NCI-H187 (cell line): ENCODE measurements at places on chromosomes 2 and 18.

DNA sequence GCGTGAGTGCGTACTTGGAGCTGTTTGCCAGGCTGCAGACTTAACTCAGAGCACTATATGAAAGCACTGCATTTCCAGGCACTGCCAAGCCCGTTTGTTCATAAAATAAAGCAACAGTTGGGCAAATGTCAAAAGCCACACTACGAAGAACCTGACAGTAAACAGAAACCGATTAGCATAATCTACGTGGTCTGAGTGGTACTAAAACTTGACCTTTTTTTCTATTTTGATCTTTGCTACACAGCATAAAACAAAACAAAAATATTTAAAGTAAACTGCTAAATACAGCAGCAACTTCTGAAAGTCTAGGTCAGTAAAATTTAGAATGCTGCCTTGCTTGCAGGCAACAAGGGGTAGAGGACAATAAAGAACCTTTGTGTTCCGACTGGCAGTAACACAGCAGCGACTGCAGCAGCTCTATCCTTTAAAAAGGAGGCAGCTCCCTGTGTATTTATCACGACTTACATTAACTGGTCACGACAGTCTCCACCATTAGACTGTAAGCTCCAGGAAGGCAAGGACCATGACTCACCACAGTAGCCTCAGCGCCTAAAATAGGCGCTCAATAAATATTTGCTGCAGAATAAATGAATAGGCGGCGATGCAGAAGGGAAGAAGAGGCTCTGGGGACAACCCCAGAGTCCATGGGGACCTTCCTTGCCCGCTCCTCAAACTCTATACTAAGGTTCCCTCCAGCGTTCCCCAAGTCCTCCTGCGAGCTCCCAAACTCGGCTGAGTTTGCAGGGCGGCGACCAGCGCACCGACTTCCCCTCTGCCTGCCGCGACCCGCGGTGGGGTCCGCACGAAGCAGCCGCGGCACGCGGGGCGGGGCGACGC lies 902 bp downstream of the SS18 start:
- no peak for DNase-seq

DNA sequence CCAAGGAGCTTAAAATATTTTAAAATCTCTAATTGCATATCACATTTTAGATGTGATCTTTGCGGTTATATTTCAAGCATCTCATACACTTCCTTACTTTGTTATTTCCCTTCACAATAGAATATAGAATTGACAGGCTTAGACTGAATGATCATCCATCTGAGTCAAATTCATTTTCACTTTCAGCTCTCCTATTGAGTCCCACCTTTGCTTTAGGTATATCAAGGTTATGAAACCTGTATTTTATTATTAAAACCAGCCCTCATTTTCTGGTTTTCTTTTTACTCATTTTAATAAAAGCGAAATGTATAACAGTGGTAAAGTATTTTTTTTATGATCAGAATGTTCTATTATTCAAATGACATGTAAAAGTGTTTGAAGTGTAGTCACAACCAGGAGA lies 162.9 kb upstream of the KYNU start:
- no peak for DNase-seq

DNA sequence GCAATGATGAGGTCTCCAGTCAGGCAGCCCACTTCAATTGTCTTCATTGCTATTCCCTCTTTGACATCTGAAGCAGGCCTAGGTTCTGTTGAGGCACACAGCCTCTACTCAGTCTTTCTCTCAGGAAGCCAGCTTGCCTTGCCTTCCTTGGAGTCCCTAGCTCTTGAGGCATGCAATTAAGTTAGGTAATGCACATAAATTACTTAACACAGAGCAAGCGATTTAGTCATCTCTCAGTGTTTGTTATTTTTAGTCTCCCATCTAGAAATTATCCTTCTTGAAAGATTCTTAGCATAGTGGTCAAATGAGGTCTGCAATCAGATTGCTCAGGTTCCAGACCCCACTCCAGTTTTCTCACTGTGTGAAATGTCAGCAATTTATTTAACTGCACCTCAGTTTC lies 32.0 kb downstream of the SULT1C4 start:
- DNase-seq: no peak

- no peak for DNase-seq
Observed at GRCh38 chr2:130818809-130819208, 17.9 kb upstream of the ARHGEF4 start.

GRCh38 chr2:179592167-179592936 lies 269.1 kb downstream of the ZNF385B start:
- no peak for DNase-seq

DNA sequence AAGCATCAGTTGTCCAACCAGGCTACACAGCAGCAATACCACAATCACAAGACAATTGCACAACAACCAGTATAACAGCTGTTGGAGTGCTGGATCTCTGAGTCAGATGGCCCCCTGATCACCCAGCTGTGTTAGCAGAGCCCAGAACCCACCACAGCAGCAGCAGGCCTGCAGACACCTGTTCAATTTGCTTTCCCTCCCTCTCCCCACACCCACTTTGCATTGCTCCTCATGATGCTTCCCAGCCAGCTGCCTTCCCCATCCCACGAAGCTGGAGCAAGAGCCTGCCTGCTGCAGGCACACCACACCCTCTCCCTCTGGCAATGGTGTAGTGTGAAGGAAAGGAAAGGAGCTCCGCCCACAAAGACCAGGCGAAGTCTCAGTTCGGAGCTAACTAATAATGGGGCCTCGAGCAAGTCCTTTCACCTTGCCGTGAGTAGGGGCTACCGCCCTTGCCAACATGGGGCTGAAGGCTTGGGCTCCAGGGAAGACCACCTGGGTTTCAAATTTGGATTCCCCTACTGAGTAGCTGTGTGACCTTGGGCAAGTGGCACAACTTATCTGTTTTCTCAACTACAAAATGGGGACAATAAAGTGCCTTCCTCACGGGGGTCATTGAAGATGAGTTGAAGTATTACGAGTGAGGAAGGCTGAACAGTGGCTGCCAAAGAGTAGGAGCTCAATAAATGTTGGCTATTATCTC lies 19.4 kb upstream of the ZBTB7C start:
- DNase-seq: no peak

DNA sequence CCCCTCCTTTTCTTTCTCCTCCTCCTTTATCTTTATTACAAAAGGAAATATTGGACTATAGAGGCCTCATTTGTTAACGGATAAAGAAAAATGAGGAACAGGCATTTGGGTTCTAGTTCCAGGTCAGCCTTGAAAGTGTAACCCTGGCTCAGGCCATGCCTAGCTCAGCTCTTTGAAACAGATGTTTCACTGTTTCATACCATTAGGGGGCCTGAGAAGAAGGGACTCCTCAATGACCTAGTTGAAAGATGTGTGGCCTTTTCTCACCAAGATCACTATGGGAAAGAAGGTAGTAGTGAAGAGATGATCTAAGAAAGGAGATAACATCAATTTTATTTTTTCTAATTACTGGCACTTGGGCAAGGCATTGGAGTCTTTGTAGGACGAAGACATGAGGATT lies 952.7 kb downstream of the SLC4A3 start:
- DNase-seq: no peak

DNA sequence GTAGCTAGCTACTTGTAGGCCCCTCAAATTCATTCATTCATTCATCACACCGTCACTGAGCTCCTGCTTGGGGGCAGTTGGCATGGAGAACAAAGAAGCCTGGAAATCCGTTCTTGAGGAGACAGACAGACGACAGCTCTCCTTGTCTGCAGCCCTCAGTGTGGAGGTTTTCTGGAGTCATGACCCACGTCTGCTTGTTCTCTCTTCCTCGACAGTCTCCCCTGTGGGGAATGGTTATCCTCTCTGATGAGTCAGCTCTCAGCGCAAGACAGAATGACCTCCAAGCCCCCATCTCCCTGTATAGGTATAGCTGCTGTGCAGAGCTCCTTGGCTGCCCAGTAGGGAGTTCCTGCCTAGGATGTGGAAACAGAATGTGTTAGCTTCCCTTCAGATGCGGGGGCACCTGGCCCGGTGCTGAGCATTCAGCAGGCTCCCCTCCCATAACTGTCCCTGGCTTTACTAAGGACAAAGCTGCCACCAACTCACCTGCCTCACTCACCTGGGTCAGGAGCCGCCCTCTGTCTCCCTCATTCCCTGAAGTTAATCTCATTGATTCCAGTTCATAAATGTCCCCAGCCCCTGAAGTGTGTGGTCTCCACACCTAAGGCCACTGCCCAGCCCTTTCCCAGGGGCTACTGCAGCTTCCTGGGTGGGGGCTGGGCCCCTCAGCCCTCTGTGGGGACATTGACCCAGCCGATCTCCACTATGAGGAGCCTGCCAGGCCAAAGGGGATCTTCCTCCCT lies 124.7 kb downstream of the ACKR3 start:
- DNase-seq: no peak

DNA sequence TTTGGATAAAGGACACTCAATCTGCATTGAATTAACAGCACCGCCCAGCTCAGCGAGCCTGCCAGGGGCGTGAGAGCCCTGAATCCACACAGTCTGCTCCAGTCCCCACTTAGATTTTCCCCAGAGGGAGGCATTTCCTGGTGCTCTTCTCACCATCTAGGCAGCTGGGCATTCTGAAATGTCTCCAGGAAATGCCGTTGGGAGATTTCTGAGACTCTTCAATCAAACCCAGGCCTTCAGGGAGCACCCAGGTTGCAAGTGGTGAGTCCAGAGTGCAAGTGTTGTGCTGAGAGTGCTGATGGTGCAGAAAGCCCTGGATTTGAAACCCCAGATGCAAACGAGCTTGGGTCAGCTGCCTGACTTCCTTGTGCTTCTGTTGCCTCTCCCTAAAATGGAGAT lies 23.4 kb upstream of the TMEM37 start:
- no peak for DNase-seq

GRCh38 chr18:7923105-7923504 lies 356.0 kb downstream of the PTPRM start:
- no peak for DNase-seq

DNA sequence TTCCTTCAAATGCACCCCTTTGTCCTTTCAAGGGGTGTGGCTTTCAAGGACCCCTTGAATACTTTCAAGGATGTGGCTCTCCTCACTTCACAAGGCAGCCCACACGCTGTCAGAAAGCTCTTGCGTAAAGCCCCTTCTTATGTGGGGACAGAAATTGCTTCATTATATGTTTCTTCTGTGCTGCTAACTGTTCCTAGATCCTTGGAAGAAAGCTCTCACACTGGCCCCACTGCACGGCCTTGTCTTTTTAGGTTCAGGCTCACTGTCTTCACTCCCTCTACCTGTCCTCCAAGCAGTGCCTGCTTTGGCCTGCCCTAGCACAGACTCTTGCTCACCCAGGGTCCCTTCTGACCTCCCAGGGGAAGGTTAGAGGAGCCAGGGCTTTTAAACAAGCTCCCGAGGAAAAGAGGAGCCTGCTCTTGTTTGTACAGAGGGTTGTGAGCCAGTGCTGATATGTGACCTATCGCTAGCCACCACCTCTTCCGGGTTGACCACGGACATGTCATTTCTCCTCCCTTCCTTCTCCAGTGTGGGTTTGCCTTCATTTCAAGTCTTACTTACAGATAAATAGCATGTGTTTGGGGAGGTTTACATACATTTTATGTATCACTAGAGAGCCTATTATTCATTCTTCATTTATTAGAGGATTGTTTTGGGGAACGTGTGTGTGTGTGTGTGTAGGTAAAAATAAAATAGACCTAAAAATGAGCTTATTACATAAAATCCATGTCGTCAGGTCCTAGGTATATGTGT lies 94.7 kb downstream of the RTN4 start:
- no peak for DNase-seq

GRCh38 chr2:25234738-25235137 lies 66.4 kb upstream of the POMC start:
- DNase-seq: no peak

DNA sequence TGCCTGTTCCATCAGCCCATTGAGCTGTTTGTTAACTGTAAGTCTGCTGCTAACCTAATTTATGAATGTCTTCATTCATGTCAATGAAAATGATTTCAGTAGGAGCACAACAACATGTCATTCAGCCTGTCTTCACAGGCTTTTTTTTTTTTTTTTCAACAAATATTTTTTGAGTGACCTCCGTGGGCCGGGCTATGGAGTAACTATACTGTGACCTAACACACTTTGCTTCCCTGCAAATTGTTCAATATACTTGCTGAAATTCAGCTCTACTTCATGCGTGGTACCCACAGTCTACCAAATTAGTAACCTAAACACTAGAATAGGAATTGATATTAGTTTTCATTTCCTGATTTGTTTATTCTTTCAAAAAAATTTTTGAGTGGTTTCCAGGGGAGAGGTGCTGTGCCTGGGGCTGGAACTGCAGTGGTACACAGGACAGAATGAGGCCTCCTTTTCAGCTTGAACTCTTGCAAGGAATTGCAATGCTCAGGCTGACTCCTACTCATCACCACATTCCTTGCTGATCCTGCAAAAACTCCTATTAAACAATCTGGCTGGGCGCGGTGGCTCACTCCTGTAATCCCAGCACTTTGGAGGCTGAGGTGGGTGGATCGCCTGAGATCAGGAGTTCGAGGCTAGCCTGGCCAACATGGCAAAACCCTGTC lies 87.1 kb downstream of the CDH20 start:
- DNase-seq: no peak
